H4 (cell line): ENCODE measurements at places on chromosomes 12 and 14. TPM values are rescaled to one million over a fixed set of nuclear protein-coding genes. Genes with fewer than 3 reads are reported as not detected.

Gene COCH
- not detected in 2 replicates for total RNA-seq

Gene KRT77
- total RNA-seq, result not detected in 2 replicates

Gene JPH4
- total RNA-seq, result not detected in 2 replicates

Gene CNPY2
- total RNA-seq, result 142 and 167 TPM in 2 replicates

Gene CHFR
- total RNA-seq, result 6.4 and 11.9 TPM in 2 replicates

Gene RPL10L
- total RNA-seq, result not detected in 2 replicates

Gene CLEC4C
- not detected in 2 replicates for total RNA-seq

Gene RNASE2
- total RNA-seq, result not detected in 2 replicates

Gene TGM1
- 0.12 and 0.74 TPM in 2 replicates for total RNA-seq

Gene FERMT2
- 47.1 and 53.5 TPM in 2 replicates for total RNA-seq

Gene RD3L
- not detected in 2 replicates for total RNA-seq

Gene TGFB3
- total RNA-seq, result 1.0 and 2.3 TPM in 2 replicates

Gene POU6F1
- 2.9 and 24.5 TPM in 2 replicates for total RNA-seq

Gene CLEC2A
- total RNA-seq, result not detected in 2 replicates
